ENCODE measurements at places on chromosomes 5 and 9.

GRCh38 chr9:82254646-82255367 lies 266.2 kb downstream of the SPATA31D1 start:
- DNase-seq = no peak

- DNase-seq = peak; percentile 56
These were observed 274.9 kb downstream of the GADD45G start for GRCh38 chr9:89879701-89880100.

- DNase-seq = no peak
These were observed 8.6 kb downstream of the DMRTA1 start for GRCh38 chr9:22455181-22455580.

DNA sequence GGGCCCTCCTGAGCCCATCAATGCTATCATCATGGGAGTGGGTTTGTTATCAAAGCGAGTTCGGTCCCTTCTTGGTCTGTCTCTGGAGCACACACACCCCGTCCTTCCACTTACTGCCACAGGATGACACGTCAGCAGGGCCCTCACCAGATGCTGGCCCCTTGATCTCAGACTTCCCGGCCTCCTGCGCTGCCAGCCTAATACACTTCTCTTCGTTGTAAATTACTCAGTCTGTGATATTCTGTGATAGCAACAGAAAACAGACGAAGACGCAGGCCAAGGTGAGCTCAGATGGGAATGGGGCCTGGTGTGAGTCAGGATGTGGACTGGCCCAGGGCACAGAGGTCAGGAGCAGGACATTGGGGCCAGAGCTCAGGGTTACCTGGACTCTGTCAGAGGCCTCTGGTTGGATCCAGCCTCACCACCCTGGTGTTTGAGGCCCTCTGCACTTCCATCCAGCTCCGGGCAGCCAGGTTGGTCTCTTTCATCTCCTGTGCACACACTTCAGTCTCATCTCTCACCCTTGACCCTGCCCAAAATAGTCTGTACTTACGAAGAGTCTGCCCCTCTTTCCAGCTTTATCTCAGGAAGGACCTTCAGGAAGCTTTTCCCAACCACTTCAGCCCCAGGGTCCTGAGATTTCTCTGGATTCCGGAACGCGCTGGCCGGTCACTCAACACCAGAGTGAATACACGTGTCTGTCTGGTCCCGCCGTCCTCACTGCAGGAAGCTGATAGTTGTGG lies 26.0 kb upstream of the CNOT6 start:
- no peak for DNase-seq

GRCh38 chr5:34756781-34757624 lies 82.0 kb upstream of the TTC23L start:
- no peak for DNase-seq

- DNase-seq = no peak
These were observed 43.6 kb upstream of the HRH2 start for GRCh38 chr5:175614223-175614815.

GRCh38 chr5:367358-368130 lies 46.0 kb downstream of the AHRR start:
- DNase-seq = peak; percentile 32

GRCh38 chr5:168696611-168697010 lies 117.4 kb upstream of the PANK3 start:
- DNase-seq = no peak

GRCh38 chr9:70975821-70976220 lies 145.6 kb downstream of the TRPM3 start:
- no peak for DNase-seq

- no peak for DNase-seq
These were observed 47.5 kb downstream of the MAMDC2 start for GRCh38 chr9:70091103-70091502.

DNA sequence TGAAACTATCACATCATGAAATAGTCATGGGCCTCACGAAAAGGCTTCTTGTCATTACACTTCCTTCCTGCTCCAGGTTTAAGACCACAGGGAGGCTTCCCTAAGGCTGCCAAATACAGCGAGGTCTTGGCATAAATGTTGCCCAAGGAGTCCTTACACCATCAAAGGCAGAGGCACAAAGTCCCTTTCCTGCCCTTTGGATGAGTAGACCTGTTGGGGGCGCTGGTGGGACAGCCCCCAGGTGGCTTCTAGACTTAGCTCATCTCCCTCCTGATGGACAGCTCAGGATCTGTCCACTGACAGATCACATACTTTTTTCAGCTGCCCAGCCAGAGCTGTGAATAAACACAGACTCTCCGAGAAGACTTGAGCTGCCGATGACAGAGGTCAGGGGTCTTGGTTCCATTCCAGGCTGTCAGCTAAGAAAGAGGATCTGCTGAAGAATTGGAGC lies 15.5 kb upstream of the MEGF9 start:
- DNase-seq = no peak

DNA sequence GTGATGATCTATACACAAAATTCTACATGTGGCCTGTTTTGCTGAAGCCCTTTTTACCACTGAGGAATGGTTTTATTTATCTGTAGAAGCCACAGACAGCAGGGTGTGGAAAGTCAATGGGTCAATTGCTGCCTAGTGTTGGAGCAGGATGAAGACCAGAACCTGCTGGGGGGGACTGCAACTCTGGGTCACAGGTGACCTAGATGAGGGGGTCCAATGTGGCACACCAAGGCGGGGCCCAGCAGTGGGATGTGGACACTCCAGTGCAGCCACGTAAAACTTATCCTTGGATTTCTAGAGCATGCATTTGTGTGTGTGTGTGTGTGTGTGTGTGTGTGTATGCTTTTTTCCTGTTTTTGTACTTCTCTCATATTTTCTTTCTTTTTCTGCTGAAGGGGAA lies 147.5 kb upstream of the PHYKPL start:
- no peak for DNase-seq

- no peak for DNase-seq
These were observed 268.6 kb downstream of the FER start for GRCh38 chr5:109016300-109016699.

DNA sequence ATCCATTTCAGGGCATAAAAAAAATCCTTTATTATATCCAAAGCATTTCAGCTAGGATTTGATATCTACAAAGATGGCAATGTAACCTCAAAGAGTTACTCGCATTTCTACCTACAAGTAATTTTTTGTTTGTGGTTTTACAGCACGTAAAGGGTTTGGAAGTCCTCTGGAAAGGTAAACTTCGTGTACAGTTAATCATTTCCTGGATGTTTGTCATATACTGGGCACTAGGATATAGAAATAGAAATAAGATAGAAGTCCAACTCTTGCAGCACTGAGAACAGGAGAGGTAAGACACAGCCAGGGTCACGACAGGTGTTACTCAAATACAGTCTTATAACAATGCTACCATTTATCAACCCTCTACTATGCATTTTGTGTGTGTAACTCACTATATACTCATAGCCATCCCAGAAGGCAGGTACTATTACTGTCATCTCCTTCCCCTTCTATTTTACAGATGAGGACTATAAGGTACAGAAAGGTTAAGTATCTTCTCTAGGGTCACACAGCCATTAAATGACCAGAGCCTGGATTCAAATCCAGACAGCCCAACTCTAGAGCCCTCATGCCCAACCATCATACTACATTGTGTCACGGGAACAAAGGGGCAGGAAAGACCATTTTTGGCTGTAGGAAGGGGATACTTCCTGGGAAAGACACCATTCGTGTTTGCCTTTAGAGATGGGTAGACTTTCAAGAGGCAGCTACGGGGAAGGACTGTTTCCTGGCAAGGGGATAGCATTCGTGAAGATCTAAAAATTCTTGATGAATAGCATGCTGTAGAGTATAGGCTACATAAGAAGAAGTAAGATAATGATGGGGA lies 19.0 kb downstream of the NDUFA8 start:
- no peak for DNase-seq

GRCh38 chr5:95825495-95825894 lies 3.0 kb upstream of the GLRX start:
- no peak for DNase-seq

DNA sequence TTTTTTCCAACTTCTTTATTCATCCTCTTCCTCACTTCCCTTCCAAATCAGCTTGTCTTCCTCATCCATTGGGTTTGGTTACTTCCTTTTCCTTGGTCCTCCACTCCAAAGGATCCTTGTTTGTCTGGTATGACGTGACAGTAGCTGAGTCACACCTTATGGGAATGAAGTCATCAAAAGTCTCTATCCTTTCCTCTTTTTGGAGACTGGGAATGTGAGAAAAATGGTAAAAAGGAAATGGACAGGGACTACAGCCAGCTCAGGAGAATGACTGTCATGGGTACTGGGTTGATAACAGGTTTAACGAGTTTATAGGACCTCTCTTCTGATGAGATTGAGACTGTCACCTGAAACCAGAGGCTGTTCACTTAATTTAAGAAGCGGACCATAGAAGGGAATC lies 76.2 kb upstream of the MYO10 start:
- no peak for DNase-seq

GRCh38 chr9:37102486-37102885 lies 17.9 kb upstream of the ZCCHC7 start:
- DNase-seq = no peak

DNA sequence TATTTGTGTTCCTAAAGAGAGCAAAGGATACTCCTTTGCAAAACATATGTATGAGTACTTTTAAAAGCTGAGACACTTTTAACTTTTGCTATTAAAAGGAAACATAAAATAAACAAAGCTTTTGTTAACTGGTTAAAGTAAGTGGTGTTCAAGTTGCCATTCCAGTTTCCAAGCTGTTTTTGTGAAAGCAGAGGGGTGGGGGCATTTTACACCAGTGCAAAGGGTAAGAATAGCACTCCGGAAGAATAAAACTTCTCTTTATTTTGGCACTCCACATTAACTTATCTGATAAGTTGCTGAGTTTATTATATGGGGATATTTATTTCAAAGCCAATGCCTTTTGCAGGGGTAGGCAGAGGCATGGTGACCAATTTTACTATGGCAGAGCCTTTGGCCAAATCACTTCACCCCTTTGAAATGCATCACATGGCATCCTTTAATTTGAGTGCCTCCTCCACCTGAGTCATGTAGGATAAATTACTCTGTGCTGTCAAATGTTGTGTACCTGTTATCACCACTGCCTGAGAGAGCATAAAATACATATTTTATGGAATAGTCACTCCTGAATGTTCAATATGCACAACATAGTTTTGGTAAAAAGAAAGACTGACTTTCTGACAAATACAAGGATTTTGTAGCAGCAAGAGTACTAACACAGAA lies 62.9 kb downstream of the MLLT3 start:
- no peak for DNase-seq

DNA sequence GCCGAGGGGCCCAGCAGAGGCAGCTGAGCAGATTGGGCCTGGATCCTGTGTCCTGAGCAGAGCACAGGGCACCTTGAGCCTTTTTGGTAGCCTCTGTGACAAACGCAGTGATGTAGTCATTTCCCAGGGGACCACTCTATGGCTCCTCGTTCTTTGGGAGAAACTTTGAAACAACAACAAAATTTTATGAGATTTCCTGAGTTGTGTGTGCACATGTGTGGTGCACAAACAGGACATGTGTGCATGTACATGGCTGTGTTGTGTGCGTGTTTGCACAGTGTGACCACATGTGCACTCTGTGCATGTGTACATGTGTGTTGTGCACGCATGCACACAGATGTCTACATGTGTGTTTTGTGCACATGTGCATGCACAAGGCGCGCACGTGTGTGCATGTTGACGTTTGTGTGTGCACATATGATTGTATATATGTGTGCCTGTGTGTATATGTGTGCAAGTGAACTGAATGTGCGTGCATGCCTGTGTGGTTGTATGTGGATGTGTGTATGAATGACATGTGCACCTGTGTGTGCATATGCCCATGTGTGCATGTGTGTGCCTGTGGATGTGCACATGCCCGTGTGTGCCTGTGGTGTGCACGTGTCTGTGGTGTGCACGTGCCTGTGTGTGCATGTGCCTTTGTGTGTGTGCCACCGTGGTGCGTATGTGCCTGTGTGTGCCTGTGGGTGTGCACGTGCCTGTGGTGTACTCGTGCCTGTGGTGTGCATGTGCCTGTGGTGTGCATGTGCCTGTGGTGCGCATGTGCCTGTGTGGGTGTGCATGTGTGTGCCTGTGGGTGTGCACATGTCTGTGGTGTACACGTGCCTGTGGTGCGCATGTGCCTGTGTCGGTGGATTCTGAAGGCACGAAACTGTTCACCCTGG lies 221.6 kb downstream of the CACNA1B start:
- no peak for DNase-seq

DNA sequence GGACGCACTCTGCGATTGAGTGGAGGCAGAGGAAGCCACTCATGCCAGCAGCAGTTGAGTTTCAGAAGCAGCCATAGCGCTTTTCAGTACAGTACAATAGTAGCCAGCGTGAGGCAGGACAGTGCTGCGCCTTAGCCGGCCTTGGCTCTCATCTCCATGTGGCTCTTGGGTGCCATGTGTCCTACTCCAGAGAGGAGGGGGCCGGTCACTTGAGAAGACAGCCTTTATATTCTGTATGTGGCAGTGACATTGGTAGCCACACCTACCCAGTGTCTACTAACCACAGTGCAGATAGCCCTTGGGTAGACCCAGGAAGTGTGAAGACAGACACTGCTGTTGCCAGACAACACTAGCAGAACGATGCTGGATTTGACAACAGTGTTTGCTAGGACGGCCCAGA lies 42.3 kb downstream of the FAM78A start:
- DNase-seq = no peak

DNA sequence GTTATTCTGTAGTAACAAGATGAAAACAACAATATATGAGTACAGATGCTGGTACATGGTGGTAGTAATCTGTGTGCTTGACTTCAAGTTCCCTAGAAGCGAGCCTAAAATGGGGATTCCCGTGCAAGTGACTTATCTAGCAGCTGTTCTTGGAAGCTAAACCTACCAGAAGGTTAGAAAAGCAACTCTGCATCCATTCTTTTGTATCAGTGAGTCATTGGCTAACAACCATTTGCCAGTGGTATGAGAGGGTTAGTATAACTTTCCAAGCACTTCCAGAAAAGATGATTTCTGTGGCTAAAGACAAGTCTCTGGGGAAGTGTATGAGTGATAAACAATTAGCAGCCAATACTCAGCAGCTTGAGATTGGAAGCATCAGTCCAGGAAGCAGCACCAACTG lies 787.7 kb upstream of the CDH6 start:
- no peak for DNase-seq

- no peak for DNase-seq
These were observed 198.6 kb downstream of the TRIO start for GRCh38 chr5:14341571-14342230.

DNA sequence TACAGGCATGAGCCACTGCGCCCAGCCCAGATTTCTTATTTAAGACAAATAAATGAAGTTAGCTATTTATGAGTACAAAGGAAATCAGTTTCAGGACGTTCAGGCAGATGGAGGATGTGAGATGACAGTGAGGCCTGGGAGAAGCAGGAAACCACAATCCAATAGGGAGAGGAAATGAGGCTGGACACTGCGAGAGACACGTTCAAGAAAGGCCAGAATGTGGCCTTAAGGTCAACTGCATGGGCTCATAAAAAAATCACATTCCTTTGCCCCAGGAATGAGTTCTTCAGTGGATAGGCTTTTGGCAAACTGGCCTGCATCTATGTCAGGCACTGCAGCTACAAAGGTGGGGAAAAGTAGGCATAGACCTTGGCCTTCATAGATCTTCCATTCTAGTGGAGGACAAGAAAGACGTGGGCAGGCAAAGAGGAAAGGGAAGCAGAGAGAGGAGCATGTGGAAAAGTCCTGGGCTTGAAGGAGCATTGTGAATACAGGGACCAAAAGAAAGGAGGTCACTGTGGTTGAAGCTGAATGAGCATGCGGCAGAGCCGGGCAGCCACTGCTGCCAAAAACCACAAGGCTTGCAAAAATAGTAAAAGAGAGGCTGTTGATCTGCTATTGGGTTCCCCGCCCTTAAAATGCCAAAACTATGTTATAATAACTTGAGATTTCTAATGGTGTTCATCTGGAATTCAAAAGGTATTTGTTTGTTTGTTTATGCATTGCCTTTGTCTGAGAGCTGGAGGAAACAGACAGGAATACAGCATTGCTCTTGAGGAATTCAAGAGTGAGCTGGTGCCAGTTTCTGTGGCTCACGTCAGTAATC lies 133.0 kb downstream of the GNA14 start:
- no peak for DNase-seq

GRCh38 chr9:36572515-36573418 lies at the start of gene MELK:
Gene MELK (plus strand): TSS chr9:36572895. CDS start chr9:36581682, 8,787 bp downstream.
- DNase-seq = peak; percentile 73

Data from ureter (tissue), 1 donor.